ENCODE measurements at places on chromosomes 13 and 19.

DNA sequence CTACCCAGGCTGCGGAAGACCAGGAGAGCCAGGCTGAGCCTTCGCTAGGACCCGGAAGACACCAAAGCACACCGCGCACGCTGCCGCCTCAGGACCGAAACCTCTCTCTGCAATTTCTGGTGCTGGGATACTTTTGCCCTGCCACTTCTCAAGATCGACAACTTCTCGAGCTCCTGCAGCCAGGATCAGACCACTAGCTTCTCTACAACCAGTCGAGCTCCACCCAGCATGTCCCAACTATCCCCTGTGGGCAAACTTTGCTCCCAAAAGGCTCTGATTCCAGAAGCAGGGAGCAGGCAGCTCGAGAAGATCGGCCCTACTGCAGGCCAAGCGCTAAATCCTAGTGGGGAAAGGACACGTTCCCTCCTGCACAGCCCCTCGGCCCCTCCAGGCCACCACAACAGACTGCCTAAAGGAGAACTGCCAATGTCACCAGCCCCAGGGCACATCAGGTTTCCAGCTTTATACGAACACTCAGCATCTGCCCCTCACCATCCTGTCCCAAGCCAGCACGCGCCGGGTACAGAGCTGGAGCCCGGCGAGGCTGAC, 979 bp downstream of the AKAP8 start:
- no peaks in the 10 kb centered on the region for H3K27me3 ChIP-seq
- no peak for DNase-seq
- H3K27ac ChIP-seq, result peak overlapping the region; percentile 95
- no peaks in the 10 kb centered on the region for H3K36me3 ChIP-seq
- H3K4me1 ChIP-seq, result peaks cover 29% of the 10 kb centered on the region

- H3K36me3 ChIP-seq, result peaks cover 58% of the 10 kb centered on the region
- H3K4me3 ChIP-seq, result no peak overlapping the region
- H3K27ac ChIP-seq, result no peak overlapping the region
These were observed 41.6 kb downstream of the TM9SF2 start for GRCh38 chr13:99542788-99543406.

DNA sequence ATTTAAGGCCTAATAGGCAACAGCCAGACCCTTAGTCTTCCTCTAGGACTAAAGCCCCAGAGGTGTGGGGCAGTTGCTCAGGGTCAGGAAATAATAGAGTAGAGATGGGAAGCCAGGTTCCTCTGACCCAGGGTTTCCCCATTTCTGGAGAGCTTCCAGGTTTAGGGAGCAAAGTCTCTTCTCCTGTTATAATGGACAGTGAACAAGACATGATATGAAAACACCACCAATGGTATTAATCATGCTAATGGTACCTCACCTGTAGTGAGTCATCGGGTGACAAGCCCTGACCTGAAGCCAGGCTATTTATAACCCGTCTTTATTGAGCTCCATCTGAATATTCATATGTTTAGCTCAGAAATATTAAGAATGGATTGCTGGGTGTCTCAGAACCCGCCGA, 24.6 kb downstream of the BICRA start:
- peak overlapping the region; percentile 72 for H3K27ac ChIP-seq
- no peak for DNase-seq
- H3K27me3 ChIP-seq, result no peaks in the 10 kb centered on the region
- peaks cover 32% of the 10 kb centered on the region for H3K4me1 ChIP-seq
- H3K36me3 ChIP-seq, result peaks cover 16% of the 10 kb centered on the region

GRCh38 chr13:94677799-94678198, 34.5 kb downstream of the SOX21 start:
- peaks cover 20% of the 10 kb centered on the region for H3K4me1 ChIP-seq
- no peaks in the 10 kb centered on the region for H3K27me3 ChIP-seq
- H3K4me3 ChIP-seq, result no peak overlapping the region
- no peak overlapping the region for H3K27ac ChIP-seq

GRCh38 chr13:108728370-108728769, 99.0 kb downstream of the MYO16 start:
- H3K4me3 ChIP-seq, result no peak overlapping the region
- H3K27ac ChIP-seq, result no peak overlapping the region
- no peaks in the 10 kb centered on the region for H3K27me3 ChIP-seq

DNA sequence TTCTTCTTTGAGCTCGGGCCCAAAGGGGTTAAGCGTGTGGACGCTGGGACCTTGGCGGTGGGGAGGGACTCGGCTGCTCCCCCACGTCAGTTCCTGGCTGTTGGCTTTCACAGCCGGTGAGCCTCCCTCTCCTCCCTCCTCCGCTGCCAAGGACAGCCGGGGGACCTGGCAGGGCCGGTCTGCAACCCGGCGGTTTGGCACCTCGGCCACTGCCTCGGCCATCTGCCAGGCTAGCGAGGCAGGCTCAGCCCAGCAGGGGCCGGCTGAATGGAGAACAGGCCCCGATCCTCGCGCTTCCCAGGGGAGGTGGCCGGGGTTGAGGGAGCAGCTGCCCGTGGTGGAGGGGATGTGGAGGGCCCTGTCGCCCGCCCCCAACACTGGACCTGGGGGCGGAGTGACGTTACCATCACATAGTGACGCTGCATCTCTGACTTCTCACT, 5.0 kb downstream of the TLE5 start:
- no peak for DNase-seq
- no peaks in the 10 kb centered on the region for H3K27me3 ChIP-seq
- H3K27ac ChIP-seq, result no peak overlapping the region
- H3K4me1 ChIP-seq, result peaks cover 46% of the 10 kb centered on the region

GRCh38 chr19:38596057-38596981, 21.4 kb downstream of the MAP4K1 start:
- peak overlapping the region; percentile 91 for H3K4me3 ChIP-seq
- no peaks in the 10 kb centered on the region for H3K36me3 ChIP-seq
- H3K4me1 ChIP-seq, result peaks cover 8% of the 10 kb centered on the region
- H3K27me3 ChIP-seq, result peaks cover 7% of the 10 kb centered on the region
- DNase-seq, result peak; percentile 98

- no peaks in the 10 kb centered on the region for H3K27me3 ChIP-seq
- peak; percentile 41 for DNase-seq
- no peaks in the 10 kb centered on the region for H3K36me3 ChIP-seq
These were observed 25.4 kb upstream of the GPR12 start for GRCh38 chr13:26785838-26786630.

DNA sequence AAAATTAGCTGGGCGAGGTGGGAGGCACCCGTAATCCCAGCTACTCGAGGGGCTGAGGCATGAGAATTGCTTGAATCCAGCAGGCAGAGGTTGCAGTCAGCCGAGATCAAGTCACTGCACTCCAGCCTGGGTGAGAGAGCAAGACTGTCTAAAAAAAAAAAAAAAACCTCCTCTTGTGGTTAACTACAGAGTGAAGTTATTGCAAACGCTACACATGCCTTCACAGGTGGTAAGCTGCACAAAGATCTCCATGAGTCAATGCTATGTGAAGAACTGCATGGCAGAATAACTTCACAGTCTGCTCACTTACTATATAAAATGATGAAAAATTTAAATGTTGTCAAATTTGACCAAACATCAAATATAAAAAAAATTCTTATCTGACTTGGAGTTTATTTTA, 436.8 kb downstream of the FGF14 start:
- no peaks in the 10 kb centered on the region for H3K36me3 ChIP-seq
- DNase-seq, result no peak
- no peaks in the 10 kb centered on the region for H3K27me3 ChIP-seq
- peaks cover 15% of the 10 kb centered on the region for H3K4me1 ChIP-seq

GRCh38 chr19:18292810-18293641, 11.6 kb upstream of the JUND start:
- DNase-seq, result peak; percentile 95
- H3K4me3 ChIP-seq, result peak overlapping the region; percentile 83
- peaks cover 42% of the 10 kb centered on the region for H3K4me1 ChIP-seq
- no peaks in the 10 kb centered on the region for H3K27me3 ChIP-seq
- no peaks in the 10 kb centered on the region for H3K36me3 ChIP-seq

DNA sequence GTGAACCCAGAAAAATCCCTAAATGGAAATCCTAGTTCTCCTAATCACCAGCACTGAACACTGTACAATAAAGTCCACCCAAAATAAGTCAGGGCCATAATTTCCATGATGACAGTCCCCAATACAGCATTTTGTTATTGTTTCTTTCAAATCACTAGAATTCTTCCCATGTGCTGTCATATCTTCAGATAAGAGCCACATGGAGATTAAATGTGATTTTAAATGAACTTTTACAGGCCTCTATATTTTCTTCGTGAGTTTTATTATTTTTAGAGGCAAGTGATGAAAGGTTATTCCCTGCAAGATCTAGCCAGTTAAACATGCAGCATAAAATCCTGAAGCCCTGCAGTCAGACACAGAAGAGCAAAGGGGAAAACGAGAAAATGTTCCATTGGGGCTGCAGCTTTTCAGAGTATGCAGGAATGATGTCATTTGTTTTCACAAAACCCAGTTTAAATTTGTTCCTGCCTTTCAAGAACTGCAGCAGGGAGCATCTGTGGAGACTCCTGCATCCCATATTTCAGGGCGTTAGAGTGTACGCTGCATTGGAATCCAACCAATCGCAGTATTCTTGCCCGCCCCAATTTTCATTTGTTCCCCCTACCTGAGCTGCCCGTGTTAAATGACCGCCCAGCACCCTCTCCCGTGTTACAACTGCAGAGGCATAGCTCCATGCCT, 167.2 kb upstream of the KLF12 start:
- H3K4me3 ChIP-seq, result peak overlapping the region; percentile 21
- DNase-seq, result peak; percentile 17
- H3K4me1 ChIP-seq, result peaks cover 36% of the 10 kb centered on the region
- H3K27me3 ChIP-seq, result no peaks in the 10 kb centered on the region

DNA sequence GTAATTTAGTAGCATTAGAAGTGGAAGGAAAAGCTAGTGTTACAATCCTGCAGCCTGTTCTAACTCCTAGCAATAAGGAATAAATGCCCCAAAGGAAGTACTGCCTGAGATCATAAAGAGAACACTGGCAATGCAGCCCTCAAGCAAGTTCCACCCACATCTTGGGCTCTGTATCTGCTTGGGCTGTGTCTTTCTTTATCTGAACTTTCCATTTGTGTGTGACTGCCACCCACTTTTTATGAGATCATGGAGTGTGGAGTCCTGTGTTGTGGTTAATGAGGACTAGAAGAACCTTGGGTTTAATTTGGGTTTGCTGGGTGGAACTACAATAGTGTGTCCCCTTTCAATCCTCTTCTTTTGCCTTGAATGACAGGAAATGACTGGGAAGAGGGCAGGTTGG, 38.2 kb downstream of the RFXAP start:
- no peaks in the 10 kb centered on the region for H3K4me1 ChIP-seq
- H3K36me3 ChIP-seq, result no peaks in the 10 kb centered on the region
- H3K4me3 ChIP-seq, result no peak overlapping the region
- DNase-seq, result no peak
- H3K27ac ChIP-seq, result no peak overlapping the region

- H3K36me3 ChIP-seq, result no peaks in the 10 kb centered on the region
- no peaks in the 10 kb centered on the region for H3K4me1 ChIP-seq
- H3K27ac ChIP-seq, result no peak overlapping the region
- no peak overlapping the region for H3K4me3 ChIP-seq
- H3K27me3 ChIP-seq, result no peaks in the 10 kb centered on the region
These were observed 390.4 kb downstream of the SUCLA2 start for GRCh38 chr13:47610687-47611086.

DNA sequence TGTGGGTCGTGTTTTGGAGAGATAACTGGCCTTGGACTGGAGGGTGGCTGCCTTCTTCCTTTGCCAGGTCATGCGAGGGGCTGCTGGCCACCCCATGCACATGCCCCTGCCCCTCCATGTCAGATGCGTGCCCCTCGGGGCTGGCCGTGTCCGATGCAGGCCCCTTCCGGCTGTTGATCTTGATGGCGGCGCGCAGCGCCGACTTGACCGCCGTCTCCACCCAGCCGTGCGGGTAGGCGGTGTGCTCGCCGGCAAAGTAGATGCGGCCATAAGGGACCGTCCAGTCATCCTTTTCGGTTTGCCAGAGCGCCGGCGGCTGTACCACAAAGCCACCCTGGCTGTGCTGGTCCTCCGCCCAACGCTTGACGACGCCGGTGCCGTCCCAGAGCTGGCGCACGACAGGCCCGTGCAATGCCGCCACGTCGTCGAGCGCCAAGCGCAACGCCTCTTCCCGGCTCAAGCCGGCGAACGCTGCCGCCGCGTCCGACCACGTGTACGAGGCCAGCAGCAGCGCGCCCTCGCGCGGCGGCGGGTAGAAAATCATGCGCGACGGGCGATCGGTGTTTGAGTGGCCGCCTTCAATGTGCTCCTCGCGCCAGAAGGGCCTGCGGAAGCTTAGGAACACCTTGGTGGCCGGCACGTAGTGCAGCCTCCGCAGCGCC, 6.9 kb downstream of the IL4I1 start:
- peak; percentile 89 for DNase-seq
- peaks cover 11% of the 10 kb centered on the region for H3K4me1 ChIP-seq
- H3K4me3 ChIP-seq, result peak overlapping the region; percentile 73
- peak overlapping the region; percentile 95 for H3K27ac ChIP-seq

- H3K36me3 ChIP-seq, result peaks cover 13% of the 10 kb centered on the region
- peaks cover 17% of the 10 kb centered on the region for H3K4me1 ChIP-seq
- no peak overlapping the region for H3K27ac ChIP-seq
- no peaks in the 10 kb centered on the region for H3K27me3 ChIP-seq
These were observed 722 bp downstream of the COLGALT1 start for GRCh38 chr19:17555929-17556813.

DNA sequence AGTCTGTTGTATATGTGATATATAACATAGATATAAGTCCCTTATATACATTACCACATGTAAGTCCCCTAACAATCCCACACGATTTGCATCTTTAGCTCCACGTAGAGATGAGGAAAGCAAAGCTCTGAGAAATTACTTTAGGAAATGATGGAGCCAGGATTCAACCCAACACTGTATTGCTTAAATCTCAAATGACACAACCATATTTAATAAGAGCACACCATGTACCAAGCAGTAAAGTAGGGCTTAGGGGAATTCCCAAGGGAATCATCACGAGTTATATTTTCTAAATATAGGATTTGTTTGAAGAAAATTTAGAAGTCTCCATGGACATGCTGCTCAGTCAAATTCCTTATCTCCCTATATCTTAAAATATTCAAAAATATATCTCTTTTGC, 61.3 kb upstream of the POMP start:
- H3K27me3 ChIP-seq, result no peaks in the 10 kb centered on the region
- no peak overlapping the region for H3K4me3 ChIP-seq
- H3K36me3 ChIP-seq, result no peaks in the 10 kb centered on the region

Measured in WTC11 (cell line).